Hepatocyte (in vitro differentiated cells): ENCODE measurements at places on chromosomes 6 and 20. TPM values are rescaled to one million over a fixed set of nuclear protein-coding genes. Genes with fewer than 3 reads are reported as not detected.

- no peak overlapping the region for H3K4me3 ChIP-seq
- H3K4me1 ChIP-seq: peaks cover 44% of the 10 kb centered on the region
- peak overlapping the region; percentile 55 for H3K27ac ChIP-seq
Observed at GRCh38 chr20:3782597-3782996, 1.3 kb upstream of the SPEF1 start.

DNA sequence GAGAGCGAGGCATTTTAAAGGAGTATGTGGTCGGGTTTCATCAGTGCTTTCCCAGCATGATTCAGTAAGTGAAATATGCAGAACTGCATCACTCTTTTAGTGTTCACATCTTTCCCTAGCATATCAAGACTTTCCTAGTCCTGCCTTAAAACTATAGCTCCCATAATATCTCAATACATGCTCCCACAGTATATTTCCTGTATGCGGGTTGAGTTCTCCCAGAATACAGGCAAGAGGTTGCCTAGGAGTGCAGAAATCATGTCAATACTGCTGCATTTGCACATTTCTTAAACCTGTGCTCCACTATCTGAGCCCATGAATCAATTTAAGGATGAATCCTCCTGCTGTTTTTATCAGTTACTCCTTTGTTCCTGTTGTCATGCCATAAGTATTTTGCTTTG lies 386.6 kb upstream of the SLC35B3 start:
- H3K27ac ChIP-seq: no peak overlapping the region
- no peaks in the 10 kb centered on the region for H3K27me3 ChIP-seq
- H3K4me1 ChIP-seq: no peaks in the 10 kb centered on the region

DNA sequence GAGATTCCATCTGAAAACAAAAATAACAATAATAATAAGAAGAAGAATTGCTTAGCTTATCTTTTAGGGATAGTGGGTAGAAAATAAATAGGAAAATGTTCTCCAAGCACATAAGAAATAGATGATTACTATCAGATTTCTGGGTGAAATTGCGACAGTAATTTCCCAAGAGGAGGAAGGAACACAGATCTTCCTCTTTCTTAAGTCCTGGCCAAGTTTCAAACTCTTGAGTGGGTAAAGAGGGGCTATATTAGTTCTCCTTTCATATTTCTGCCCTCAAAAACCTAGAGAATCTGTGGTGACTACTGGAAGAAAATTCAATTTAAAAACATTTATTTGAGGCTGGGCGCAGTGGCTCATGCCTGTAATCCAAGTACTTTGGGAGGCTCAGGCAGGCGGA lies 63.7 kb downstream of the PHACTR2 start:
- no peak overlapping the region for H3K4me3 ChIP-seq
- no peaks in the 10 kb centered on the region for H3K36me3 ChIP-seq

- peaks cover 8% of the 10 kb centered on the region for H3K4me1 ChIP-seq
- DNase-seq: peak; percentile 85
- no peak overlapping the region for H3K4me3 ChIP-seq
- H3K27me3 ChIP-seq: no peaks in the 10 kb centered on the region
- no peaks in the 10 kb centered on the region for H3K36me3 ChIP-seq
Observed at GRCh38 chr6:2448826-2449571, 203.6 kb upstream of the GMDS start.

- H3K4me3 ChIP-seq: no peak overlapping the region
- H3K36me3 ChIP-seq: no peaks in the 10 kb centered on the region
- H3K4me1 ChIP-seq: no peaks in the 10 kb centered on the region
- DNase-seq: no peak
- H3K27me3 ChIP-seq: no peaks in the 10 kb centered on the region
- no peak overlapping the region for H3K27ac ChIP-seq
Observed at GRCh38 chr6:36702656-36703055, 5.0 kb downstream of the RAB44 start.

GRCh38 chr6:31621991-31622390 lies 1.5 kb downstream of the PRRC2A start:
- peak overlapping the region; percentile 51 for H3K4me3 ChIP-seq
- H3K27ac ChIP-seq: peak overlapping the region; percentile 95
- H3K36me3 ChIP-seq: no peaks in the 10 kb centered on the region
- DNase-seq: no peak
- peaks cover 8% of the 10 kb centered on the region for H3K4me1 ChIP-seq

Gene OOEP
- polyA plus RNA-seq: not detected in 2 replicates

DNA sequence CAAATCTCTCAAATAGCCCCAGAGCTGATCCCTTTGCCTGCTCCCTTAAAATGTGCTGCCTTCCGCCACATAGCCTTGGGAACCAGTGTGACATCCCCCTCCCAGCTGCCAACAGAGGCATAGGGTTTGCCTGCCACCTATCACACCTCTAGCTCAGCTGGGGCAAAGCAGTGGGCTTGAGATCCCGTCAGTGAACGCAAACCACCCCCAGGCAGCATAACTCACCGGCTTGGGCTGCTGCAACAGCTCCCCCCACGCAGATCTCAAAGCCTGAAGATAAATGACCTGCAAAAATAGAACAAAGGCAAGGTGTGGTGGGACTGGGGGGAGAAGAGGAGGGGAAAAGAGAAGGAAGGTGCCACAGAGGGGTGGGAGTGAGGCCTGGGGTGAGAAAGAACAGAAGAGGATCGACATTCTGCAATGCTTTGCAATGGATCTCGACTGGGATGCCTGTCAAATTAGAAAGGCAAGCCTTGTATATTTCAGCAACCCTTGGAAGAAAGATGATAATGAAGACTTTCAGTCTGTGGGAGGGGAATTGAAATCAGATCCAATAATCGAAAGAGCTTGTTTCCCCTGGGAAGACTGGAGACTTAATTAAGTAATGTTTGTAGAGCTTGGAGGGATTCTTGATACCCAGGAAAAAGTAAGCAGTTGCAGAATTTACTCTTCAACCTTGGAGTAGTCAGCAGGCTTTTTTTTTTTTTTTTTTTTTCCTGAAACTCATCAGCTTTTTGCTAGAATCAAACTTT lies 1.3 kb downstream of the PDYN start:
- DNase-seq: no peak
- no peaks in the 10 kb centered on the region for H3K36me3 ChIP-seq
- H3K4me3 ChIP-seq: no peak overlapping the region
- peaks cover 49% of the 10 kb centered on the region for H3K27me3 ChIP-seq
- H3K27ac ChIP-seq: no peak overlapping the region

Gene MYLK2
- polyA plus RNA-seq: 0.33 TPM in 1 of 2 replicates, not detected in the other

DNA sequence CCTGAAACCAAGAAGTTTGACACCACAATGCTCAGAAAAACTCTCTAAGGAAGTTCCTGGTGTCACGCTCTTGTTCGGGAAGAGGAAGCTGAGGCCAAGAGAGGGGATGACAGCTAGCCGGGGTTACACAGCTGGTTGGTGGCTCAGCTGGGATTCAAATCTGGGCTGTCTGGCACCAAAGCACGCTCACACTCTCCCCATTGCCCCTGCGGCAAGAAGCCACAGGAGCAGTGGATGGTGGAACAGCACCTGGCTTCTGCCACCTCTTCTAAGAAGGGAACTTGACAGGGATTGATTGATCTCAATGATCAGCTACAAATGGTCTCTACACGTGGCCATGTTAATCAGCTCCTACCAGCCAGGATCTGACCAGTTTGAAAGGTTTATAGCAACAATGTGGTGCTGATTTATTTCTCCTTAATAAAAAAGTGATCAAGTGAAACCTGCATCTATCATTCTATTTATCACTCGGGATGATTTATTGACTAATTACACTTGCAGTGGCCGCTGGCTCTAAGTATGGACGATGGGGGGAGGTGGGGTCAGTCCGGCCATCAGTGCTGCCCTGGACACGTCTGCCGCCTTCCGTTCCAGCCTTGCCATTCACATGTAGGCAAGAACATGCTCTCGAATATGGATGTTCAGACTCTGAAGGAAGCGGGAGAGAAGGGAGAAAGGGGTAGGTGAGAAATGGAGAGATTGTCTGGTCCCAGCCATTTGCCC lies 71.9 kb upstream of the TOP1 start:
- H3K36me3 ChIP-seq: no peaks in the 10 kb centered on the region
- DNase-seq: no peak
- no peaks in the 10 kb centered on the region for H3K27me3 ChIP-seq

- H3K27ac ChIP-seq: no peak overlapping the region
- DNase-seq: peak; percentile 63
- H3K36me3 ChIP-seq: no peaks in the 10 kb centered on the region
- H3K4me3 ChIP-seq: no peak overlapping the region
- peaks cover 5% of the 10 kb centered on the region for H3K4me1 ChIP-seq
- H3K27me3 ChIP-seq: no peaks in the 10 kb centered on the region
Observed at GRCh38 chr20:22070610-22071058, 365.2 kb downstream of the PAX1 start.

- no peak for DNase-seq
- H3K4me3 ChIP-seq: no peak overlapping the region
- no peaks in the 10 kb centered on the region for H3K27me3 ChIP-seq
Observed at GRCh38 chr6:3328145-3328544, 69.4 kb downstream of the PSMG4 start.

DNA sequence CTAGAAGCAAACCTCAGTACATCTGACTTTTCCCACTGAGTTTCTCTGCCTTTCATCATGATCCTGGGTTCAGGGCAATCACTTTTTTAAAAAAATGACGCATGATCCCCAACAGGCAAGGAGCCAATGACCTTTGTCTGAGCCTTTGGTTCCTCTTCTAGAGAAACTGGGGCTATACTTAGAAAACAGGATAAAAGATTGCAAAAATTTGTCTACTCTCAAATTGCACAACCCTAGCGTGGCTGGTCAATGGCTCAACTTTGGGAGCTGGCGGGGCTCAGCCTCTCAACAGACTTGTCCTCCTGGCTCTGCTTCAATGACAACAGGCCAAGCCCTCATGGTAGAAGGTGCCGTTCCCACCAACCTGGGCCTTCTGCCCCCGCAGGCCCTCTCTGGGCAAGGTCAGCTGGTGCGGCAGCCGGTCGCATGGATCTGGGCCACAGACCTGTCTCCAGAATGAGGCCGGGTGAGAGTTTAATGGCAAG lies 48.7 kb downstream of the PDYN start:
- DNase-seq: peak; percentile 28
- H3K36me3 ChIP-seq: no peaks in the 10 kb centered on the region
- no peak overlapping the region for H3K4me3 ChIP-seq
- H3K4me1 ChIP-seq: peaks cover 22% of the 10 kb centered on the region

- no peaks in the 10 kb centered on the region for H3K27me3 ChIP-seq
- peaks cover 14% of the 10 kb centered on the region for H3K4me1 ChIP-seq
- H3K27ac ChIP-seq: peak overlapping the region; percentile 36
- no peaks in the 10 kb centered on the region for H3K36me3 ChIP-seq
Observed at GRCh38 chr6:106907754-106908153, 66.8 kb downstream of the CD24 start.

DNA sequence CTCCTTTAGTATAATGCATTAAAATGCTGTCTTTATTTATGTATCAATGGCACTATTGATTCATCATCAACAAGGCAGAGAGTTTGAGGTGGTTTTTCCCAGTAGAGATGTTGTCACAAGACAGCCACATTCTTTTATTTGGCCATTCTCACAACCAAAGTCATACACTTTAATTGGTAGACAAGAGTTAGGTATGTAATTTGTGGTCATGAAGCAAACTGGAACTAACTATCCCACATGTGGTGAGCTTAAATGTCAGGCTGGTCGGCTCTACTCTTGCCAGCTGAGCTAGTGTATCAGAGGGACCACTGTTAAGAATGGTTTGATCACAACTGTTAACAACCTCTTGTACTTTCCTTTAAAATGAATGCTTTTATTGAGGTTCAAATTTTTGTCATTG lies 714.6 kb downstream of the CD109 start:
- H3K27ac ChIP-seq: no peak overlapping the region
- H3K4me1 ChIP-seq: no peaks in the 10 kb centered on the region
- H3K36me3 ChIP-seq: no peaks in the 10 kb centered on the region
- no peaks in the 10 kb centered on the region for H3K27me3 ChIP-seq

GRCh38 chr20:48656661-48657211 lies 171.1 kb downstream of the PREX1 start:
- no peak overlapping the region for H3K4me3 ChIP-seq
- H3K27ac ChIP-seq: no peak overlapping the region
- H3K4me1 ChIP-seq: no peaks in the 10 kb centered on the region
- no peak for DNase-seq
- no peaks in the 10 kb centered on the region for H3K36me3 ChIP-seq
- H3K27me3 ChIP-seq: no peaks in the 10 kb centered on the region

Gene ECI2
- 114 TPM in 2 replicates for polyA plus RNA-seq

- no peaks in the 10 kb centered on the region for H3K36me3 ChIP-seq
- H3K4me1 ChIP-seq: no peaks in the 10 kb centered on the region
- no peak overlapping the region for H3K27ac ChIP-seq
- no peaks in the 10 kb centered on the region for H3K27me3 ChIP-seq
Observed at GRCh38 chr20:478010-478948, 15.9 kb upstream of the TBC1D20 start.

Gene PREX1
- polyA plus RNA-seq: 1.8 and 2.6 TPM in 2 replicates

DNA sequence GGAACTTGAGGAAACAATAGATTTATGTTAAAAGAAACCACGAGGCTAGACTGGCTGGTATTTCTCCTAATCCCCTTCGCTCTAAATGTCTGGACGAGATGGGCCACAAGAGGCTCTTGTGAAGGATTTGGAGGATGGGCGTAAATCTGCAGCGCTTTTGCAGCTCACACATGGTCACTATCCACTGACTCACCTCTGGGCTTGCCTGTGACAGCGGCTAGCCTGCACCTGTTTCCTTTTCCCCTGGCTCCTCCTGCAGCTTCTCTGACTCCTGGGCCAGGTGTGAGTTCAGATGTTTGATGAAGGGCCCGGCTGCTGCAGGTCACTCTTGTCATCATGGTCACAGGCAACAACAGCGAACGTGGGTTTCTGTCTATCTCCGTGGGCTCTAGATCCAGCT lies 629.4 kb downstream of the CBLN4 start:
- no peak overlapping the region for H3K27ac ChIP-seq
- no peaks in the 10 kb centered on the region for H3K27me3 ChIP-seq
- no peak overlapping the region for H3K4me3 ChIP-seq
- no peaks in the 10 kb centered on the region for H3K36me3 ChIP-seq
- no peak for DNase-seq
- H3K4me1 ChIP-seq: no peaks in the 10 kb centered on the region

GRCh38 chr6:161532536-161532935 lies 258.7 kb upstream of the AGPAT4 start:
- no peaks in the 10 kb centered on the region for H3K36me3 ChIP-seq
- no peak overlapping the region for H3K27ac ChIP-seq
- H3K27me3 ChIP-seq: no peaks in the 10 kb centered on the region
- no peak overlapping the region for H3K4me3 ChIP-seq
- DNase-seq: no peak

DNA sequence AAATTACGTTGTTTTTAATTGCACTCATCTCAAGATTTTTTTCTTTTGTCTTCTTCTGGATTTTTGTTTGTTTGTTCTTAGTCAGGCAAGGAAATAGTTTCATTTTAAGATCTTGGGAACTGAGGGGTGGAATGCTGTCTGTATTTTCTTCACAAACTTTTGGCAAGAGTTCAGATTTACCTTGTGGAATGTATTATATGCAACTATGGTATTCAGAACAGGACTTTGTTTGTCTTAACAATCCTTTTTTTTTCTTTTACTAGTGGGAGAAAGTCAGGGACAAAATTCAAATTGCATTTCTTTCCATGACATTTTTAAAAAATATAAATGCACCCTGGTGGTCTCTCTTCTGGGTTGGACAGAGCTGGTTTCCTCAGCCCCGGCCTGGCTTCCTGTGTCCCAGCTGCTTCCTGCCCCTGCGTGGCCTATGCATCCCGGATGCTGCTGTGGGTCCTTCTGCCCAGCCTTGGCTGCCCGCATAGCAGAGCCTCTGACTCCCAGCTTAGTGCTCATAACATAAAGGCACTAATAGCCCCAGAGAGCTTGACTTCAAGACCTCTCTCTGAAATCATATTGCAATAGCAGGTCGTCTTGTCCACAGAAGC lies 520.7 kb downstream of the QKI start:
- H3K27me3 ChIP-seq: no peaks in the 10 kb centered on the region
- no peak overlapping the region for H3K4me3 ChIP-seq
- no peak overlapping the region for H3K27ac ChIP-seq
- no peaks in the 10 kb centered on the region for H3K36me3 ChIP-seq
- H3K4me1 ChIP-seq: no peaks in the 10 kb centered on the region
